ENCODE measurements at places on chromosomes 7 and 10. TPM values are rescaled to one million over a fixed set of nuclear protein-coding genes. Genes with fewer than 3 reads are reported as not detected.

FOXP2 gene
- 3.3 TPM for total RNA-seq

PTPN20 gene
- 0.27 TPM for total RNA-seq

MYL10 gene
- total RNA-seq: not detected

RADIL gene
- 2.5 TPM for total RNA-seq

TMEM213 gene
- not detected for total RNA-seq

CCDC136 gene
- total RNA-seq: 3.3 TPM

THSD7A gene
- total RNA-seq: 12.7 TPM

PNLIPRP3 gene
- total RNA-seq: not detected

DNA sequence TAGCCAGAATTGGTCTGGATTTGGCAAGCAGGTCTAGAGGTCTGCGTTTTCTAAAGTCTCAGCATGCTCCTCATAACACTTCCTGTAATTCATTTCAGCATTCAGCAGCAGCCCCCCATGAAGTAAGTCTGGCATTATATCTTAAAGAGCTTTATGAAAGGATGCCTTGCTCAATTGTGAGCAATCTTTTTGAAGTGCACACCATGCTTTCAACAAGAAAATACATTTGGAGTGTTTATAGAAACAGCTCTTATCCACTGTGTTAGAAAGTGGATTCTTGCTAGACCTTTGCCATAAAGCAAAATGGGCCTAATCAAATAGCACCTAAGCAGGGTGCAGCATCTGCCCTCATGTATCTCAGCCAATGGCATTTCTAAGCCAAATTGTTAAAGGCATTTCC, 378.0 kb upstream of the AKR1E2 start:
- H3K36me3 ChIP-seq: no peaks in the 10 kb centered on the region
- H3K4me1 ChIP-seq: peaks cover 23% of the 10 kb centered on the region
- H3K27me3 ChIP-seq: no peaks in the 10 kb centered on the region
- H3K27ac ChIP-seq: no peak overlapping the region
- no peak overlapping the region for H3K4me3 ChIP-seq

GRCh38 chr10:131909014-131909808, 8.4 kb downstream of the PPP2R2D start:
- H3K27ac ChIP-seq: no peak overlapping the region
- no peak for DNase-seq
- peaks cover 3% of the 10 kb centered on the region for H3K36me3 ChIP-seq
- H3K4me1 ChIP-seq: no peaks in the 10 kb centered on the region

DNA sequence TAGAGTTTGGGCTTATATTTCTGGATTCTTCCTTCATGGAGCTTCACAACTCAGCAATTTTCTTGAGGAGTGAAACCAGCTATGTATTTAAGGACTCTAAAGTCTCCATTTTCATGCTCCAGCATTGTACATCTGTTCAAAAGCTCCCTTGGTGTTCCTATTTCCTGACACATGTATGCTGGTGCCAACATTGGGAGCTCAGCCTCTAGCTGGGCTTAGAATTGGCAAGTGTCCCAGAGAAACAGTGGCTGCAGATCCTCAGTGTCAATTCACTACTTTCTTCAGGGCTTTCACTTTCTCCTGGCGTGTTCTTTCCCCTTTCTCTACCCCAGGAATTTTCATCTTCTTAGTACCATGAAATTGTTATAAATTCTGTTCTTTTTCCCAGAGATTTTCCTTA, 103.1 kb downstream of the ZNF467 start:
- H3K27me3 ChIP-seq: peaks cover 5% of the 10 kb centered on the region
- no peak overlapping the region for H3K27ac ChIP-seq
- H3K4me3 ChIP-seq: no peak overlapping the region
- DNase-seq: peak; percentile 55
- H3K36me3 ChIP-seq: no peaks in the 10 kb centered on the region

- no peak overlapping the region for H3K4me3 ChIP-seq
- no peak overlapping the region for H3K27ac ChIP-seq
- H3K4me1 ChIP-seq: peaks cover 39% of the 10 kb centered on the region
Observed at GRCh38 chr7:134991469-134992339, 5.4 kb downstream of the AGBL3 start.

DNA sequence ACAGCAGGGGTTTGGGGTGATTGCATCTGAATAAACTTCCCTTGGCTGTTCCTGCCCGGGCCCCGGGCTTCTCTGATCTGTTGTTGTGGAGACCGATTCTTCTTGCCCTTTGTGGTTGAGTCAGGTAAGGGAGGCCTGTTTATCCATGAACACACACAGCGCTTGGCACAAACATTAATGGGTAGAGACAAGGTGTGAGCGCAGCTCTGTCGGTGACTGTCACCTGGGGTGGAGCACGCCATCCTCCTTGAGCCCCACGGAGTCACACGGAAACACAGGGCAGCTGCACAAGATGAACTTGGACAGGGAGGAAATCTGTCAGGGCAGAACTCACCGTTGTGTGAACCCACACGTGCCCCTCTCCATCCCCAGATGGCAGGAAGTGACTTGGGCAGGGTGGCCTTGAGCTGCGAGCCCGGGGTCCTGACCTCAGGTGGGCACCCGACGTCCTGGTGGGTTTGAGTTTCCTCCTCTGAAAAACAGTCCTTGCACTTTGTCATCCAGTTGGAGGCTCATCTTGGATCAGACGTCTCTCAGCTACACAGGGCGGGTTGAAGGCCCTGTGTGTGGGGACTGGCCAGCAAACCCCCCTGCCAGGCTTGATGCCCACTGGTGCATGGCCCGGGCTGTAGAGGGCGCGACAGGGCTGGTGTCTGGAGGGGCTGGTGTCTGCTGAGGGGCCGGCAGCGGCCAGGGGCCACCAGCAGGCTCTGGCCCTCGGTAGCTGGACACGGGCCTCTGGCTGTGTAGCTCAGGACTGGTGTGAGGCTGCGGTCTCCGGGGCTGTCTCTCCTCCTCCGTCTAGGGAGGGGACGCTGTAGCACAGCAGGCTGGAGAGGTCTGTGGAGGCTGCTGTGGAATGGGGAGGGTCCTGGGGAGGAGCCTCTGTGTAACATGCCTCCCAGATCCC, 24.2 kb upstream of the SHH start:
- DNase-seq: no peak
- H3K27me3 ChIP-seq: no peaks in the 10 kb centered on the region
- H3K4me1 ChIP-seq: no peaks in the 10 kb centered on the region
- no peak overlapping the region for H3K27ac ChIP-seq
- no peaks in the 10 kb centered on the region for H3K36me3 ChIP-seq

DNA sequence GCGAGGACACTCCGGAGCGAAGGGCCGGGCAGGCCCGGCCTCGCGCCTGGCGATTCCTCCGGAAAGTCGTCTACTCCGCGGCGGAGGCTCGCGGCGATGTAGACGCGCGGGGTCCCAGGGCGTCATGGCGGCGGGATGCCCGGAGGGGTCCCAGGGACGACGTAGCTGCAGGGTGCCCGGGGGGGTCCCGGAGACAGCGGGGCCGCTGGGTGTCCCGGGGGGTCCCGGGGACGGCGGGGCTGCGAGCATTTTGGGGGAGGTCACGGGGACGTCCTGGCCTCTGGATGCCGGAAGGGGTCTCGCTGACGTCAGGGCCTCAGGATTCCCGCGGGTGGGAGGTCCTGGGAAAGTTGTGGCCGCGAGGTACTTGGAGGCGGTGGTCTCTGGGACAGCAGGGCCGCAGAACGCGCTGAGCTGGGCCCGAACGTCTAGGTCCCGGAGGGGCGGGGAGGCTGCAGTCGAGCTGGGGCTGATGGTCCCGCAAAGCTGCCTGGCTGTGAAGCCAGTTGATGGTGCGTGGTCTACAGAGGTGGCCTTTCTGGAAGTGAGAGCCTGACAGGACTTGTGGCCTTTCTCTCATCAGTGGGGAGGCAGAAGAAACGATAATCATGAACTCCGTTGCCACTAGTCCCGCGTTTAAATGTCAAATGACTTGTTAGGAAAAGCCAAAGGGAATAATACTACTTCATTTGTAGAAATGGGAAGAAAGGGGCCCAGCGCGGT, 637 bp downstream of the HSPA14 start:
- peak overlapping the region; percentile 71 for H3K4me3 ChIP-seq
- H3K27me3 ChIP-seq: no peaks in the 10 kb centered on the region
- H3K36me3 ChIP-seq: peaks cover 20% of the 10 kb centered on the region
- DNase-seq: peak; percentile 46

GRCh38 chr7:130334274-130334673, 10.3 kb upstream of the CPA5 start:
- H3K4me1 ChIP-seq: no peaks in the 10 kb centered on the region
- no peak overlapping the region for H3K4me3 ChIP-seq
- H3K36me3 ChIP-seq: no peaks in the 10 kb centered on the region
- peaks cover 2% of the 10 kb centered on the region for H3K27me3 ChIP-seq
- no peak for DNase-seq

- H3K27ac ChIP-seq: no peak overlapping the region
- no peak overlapping the region for H3K4me3 ChIP-seq
- no peaks in the 10 kb centered on the region for H3K36me3 ChIP-seq
- no peak for DNase-seq
- peaks cover 17% of the 10 kb centered on the region for H3K4me1 ChIP-seq
Observed at GRCh38 chr10:49179699-49180443, 8.3 kb downstream of the TMEM273 start.

- no peaks in the 10 kb centered on the region for H3K4me1 ChIP-seq
- no peak for DNase-seq
- no peak overlapping the region for H3K27ac ChIP-seq
- H3K27me3 ChIP-seq: no peaks in the 10 kb centered on the region
Observed at GRCh38 chr7:158760936-158761335, 56.3 kb upstream of the NCAPG2 start.

DNA sequence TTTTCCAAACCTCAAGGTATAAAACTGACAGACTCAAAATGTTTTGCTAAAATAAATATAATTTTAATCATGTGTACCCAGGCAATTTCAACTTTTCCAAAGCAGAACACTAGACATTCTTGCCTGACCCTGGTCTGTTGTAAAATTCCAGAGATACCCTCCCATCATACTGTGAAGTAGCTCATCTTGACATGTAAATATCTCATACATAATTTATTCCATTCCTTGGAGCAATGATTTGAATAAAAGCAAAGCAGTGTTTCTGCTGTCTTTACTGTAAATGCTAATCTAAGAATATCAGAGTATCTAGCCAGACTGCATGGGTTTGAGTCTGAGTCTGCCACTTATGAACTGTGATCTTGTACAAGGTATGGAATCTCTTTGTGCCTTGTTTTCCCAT, 68.9 kb downstream of the TES start:
- peaks cover 9% of the 10 kb centered on the region for H3K36me3 ChIP-seq
- DNase-seq: no peak
- no peaks in the 10 kb centered on the region for H3K27me3 ChIP-seq
- H3K4me3 ChIP-seq: no peak overlapping the region
- peaks cover 44% of the 10 kb centered on the region for H3K4me1 ChIP-seq

DNA sequence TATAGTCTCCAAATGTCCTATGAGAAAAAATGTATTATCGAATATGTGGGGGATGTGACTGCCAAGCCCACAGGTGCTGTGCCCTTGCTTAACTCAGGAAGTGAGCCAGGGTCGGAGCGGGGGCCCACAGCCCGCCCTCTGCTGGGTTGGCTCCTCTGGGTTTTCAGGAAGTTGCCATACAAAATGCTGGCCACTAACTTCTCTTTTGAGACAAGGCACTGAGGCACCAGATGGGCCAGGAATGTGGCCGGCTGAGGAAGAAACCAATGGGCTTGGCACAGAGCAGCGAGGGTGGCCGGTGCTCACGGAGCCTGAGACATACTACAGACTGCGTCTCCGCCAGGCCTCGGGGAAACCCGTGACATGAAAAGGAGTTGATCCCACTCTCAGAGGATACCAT, 58.9 kb downstream of the FAM53B start:
- H3K36me3 ChIP-seq: no peaks in the 10 kb centered on the region
- H3K4me3 ChIP-seq: no peak overlapping the region
- H3K27me3 ChIP-seq: no peaks in the 10 kb centered on the region
- H3K4me1 ChIP-seq: peaks cover 7% of the 10 kb centered on the region
- no peak for DNase-seq

- no peak overlapping the region for H3K4me3 ChIP-seq
- no peak for DNase-seq
- no peaks in the 10 kb centered on the region for H3K4me1 ChIP-seq
- H3K27ac ChIP-seq: no peak overlapping the region
- H3K36me3 ChIP-seq: no peaks in the 10 kb centered on the region
Observed at GRCh38 chr10:102679596-102679995, 34.6 kb downstream of the ARL3 start.

GRCh38 chr10:62234077-62234605, 34.5 kb downstream of the RTKN2 start:
- H3K4me1 ChIP-seq: peaks cover 21% of the 10 kb centered on the region
- no peak overlapping the region for H3K27ac ChIP-seq
- no peak for DNase-seq
- no peak overlapping the region for H3K4me3 ChIP-seq

DNA sequence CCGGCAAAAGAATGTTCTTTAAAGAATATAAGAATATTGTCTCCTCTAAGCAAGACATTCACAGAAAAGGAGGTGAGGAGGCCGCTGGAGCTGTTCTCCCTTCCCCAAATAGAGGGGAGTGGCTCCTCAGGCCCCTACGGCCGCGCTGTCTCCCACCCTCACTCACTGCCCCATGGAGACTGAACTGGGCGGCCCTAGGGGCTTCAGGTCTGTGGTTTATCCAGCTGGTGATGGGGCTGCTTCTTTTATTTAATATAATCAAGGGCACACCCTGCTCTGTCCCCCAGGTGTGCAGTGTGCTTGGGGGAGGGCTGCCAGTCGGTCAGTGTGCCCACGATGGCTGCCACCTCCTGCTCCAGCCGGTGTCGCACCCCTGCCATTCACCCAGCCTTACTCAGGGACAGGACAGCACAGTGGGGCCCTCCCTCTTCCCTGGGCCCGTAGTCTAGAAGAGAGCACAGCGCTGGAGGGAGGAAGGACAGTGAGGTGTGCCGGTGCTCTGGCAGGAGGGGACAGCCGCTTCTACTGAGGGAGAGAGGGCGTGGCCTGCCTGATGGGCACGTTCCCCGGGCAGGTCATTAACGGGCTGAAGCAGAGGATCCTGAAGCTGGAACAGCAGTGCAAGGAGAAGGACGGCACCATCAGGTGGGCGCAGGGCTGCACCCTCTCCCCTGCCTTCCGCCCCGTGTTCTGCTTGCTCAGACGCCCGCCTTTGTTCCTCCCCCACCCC, 23.4 kb downstream of the IQCE start:
- DNase-seq: no peak
- no peaks in the 10 kb centered on the region for H3K4me1 ChIP-seq
- peaks cover 3% of the 10 kb centered on the region for H3K36me3 ChIP-seq

GRCh38 chr7:128933180-128933891, 4.4 kb upstream of the IRF5 start:
- H3K27me3 ChIP-seq: peaks cover 14% of the 10 kb centered on the region
- no peak overlapping the region for H3K4me3 ChIP-seq
- DNase-seq: no peak
- H3K4me1 ChIP-seq: peaks cover 2% of the 10 kb centered on the region
- no peak overlapping the region for H3K27ac ChIP-seq

DNA sequence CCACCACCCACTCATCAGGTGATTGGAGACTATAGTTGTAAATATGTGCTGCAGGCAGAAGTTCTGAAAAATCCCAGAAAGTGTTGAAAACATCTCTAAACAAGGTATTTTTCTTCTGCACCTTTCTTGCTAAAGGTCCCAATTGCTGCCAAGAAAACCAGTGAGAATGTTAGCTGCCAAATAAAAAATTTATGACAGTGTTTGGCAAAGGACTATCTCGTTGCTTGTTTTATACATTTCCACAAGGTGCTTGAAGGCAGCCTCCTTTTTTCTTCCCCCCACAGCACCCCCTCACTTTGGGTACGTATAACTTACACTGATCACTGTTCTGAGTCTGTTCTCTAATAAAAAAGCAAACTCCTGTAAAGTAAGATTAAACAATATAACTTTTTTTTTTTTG, 158.6 kb upstream of the TCF7L2 start:
- no peaks in the 10 kb centered on the region for H3K27me3 ChIP-seq
- no peaks in the 10 kb centered on the region for H3K36me3 ChIP-seq
- DNase-seq: no peak

- H3K4me3 ChIP-seq: no peak overlapping the region
- no peak for DNase-seq
- no peak overlapping the region for H3K27ac ChIP-seq
- H3K27me3 ChIP-seq: no peaks in the 10 kb centered on the region
- no peaks in the 10 kb centered on the region for H3K36me3 ChIP-seq
Observed at GRCh38 chr10:7243873-7244272, 167.0 kb downstream of the SFMBT2 start.

All from endothelial cell of umbilical vein (primary cell).